ENCODE measurements at places on chromosomes 7 and 10. TPM values are rescaled to one million over a fixed set of nuclear protein-coding genes. Genes with fewer than 3 reads are reported as not detected.
A peak's percentile ranks its signal among the peaks of the same experiment; 100 is the strongest.

Gene TAC1
- 2.9 TPM for polyA plus RNA-seq

Gene COPG2
- polyA plus RNA-seq: 8.8 TPM

Gene CFAP46
- polyA plus RNA-seq: not detected

Gene GJD4
- polyA plus RNA-seq: not detected

Gene TAS2R41
- not detected for polyA plus RNA-seq

Gene C1QL3
- polyA plus RNA-seq: not detected

Gene TMEM60
- polyA plus RNA-seq: 18.0 TPM

Gene CYP2W1
- polyA plus RNA-seq: not detected

GRCh38 chr7:70660819-70661191 is 471.1 kb upstream of the GALNT17 start:
- DNase-seq: no peak

DNA sequence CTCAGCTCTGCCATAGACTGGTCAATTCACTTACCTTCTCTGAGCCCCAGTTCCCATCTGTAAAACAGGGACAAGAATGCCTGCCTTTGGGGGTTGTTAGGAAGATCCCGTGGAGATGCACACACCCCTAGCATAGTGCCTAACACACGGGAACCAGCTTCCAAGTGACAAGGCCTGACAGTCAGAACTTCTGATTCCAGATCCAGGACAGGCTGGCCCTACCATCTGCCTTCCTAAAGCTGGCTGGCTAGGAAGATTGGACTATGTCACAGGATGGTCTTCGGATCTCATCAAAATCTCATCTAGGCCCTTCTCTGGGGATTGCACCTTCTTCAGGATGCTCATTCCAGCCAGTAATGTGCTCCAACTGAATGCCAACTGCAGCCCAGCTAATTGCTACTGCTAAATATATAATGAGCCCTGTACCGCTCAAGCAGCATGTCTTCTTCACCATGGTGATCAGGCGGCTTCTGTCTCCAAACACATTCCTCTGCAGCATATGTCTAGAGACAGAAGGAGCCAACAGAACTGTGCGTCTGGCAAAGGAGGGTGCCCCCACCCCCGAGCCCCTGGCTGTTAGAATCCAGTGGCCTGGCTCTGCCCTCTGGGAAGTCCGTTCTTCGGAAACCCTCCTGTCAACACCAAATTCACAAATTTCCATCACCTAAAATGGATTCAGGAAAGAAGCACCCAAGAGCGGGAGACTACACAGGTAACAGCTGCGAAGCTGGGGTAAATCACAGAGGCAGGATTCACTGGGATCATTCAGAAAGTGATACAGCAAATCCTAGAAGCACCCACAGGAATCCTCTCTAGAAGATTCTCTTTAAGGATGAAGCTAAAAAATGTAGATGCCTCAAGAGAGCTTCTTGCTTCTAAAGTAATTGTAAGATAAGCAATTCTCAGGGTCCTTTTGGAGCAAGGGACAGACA is 142.1 kb upstream of the EEPD1 start:
- DNase-seq: no peak

- no peak for DNase-seq
Measured at GRCh38 chr7:130849604-130850003, 115.6 kb upstream of the KLF14 start.

DNA sequence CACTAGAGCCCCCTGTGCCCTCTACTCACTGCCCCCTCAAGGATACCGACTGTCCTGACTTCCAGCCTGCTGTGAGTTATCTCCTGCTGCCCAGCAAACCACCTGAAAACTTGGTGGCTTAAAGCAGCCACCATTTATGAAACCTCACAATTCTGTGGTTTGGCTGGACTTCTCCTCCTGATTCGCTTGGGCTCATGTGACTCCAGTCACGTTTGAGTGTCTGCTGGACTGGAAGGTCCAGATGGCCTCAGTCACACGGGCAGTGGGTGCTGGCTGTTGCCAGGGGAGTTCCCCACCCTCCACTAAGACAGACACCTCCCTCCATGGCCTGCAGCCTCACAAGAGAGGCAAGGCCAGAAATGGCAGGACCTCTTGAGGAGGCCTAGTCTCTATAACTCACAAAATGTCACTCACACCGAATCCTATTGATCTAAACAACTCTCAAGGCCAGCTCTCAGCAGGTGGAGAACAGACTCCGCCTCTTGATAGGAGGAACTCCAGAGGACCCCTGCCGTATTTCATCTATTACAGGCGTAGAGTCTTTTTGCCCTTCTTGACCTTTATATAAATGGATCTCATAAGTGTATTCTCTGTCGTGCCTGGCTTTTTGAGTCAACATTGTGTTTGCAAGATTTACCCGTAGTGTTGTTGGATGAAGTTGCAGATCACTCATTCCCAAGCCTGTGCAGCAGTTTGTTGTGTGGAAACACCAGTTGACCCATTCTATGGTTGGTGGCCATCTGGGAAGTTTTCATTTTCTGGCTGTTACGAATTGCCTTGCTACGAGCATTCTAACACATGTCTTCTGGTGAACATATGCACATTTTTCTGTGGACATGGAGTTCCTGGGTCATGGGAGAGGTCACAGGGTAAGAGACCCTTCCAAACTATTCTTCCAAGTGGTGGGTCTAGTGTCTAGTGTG is 48.3 kb downstream of the ZMIZ1 start:
- DNase-seq: peak; percentile 86

GRCh38 chr10:43214071-43214955 is 52.6 kb downstream of the RASGEF1A start:
- DNase-seq: no peak

DNA sequence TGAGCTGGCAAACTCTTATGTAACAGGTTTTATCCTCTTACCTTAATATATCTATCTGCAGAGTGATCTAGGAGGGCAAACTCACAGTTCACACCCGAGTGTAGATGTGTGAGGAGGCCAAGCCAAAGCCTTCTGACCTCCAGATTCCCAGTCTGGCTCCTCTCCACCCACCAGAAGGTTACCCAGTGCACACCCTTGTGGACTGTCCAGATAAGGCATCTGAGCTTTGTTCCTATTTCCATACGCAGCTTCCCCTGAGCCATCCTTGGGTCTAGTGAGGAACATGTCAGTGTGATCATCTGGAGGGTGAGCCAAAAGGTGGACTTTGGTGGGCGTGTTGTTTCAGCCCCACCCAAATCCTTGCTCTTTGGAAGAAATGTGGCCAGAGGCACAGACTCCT is 203.0 kb upstream of the MEOX2 start:
- DNase-seq: no peak

GRCh38 chr7:30799976-30800661 is 28.9 kb downstream of the MINDY4 start:
- no peak for DNase-seq

GRCh38 chr10:69338547-69339450 is 60.5 kb downstream of the HK1 start:
- DNase-seq: no peak

DNA sequence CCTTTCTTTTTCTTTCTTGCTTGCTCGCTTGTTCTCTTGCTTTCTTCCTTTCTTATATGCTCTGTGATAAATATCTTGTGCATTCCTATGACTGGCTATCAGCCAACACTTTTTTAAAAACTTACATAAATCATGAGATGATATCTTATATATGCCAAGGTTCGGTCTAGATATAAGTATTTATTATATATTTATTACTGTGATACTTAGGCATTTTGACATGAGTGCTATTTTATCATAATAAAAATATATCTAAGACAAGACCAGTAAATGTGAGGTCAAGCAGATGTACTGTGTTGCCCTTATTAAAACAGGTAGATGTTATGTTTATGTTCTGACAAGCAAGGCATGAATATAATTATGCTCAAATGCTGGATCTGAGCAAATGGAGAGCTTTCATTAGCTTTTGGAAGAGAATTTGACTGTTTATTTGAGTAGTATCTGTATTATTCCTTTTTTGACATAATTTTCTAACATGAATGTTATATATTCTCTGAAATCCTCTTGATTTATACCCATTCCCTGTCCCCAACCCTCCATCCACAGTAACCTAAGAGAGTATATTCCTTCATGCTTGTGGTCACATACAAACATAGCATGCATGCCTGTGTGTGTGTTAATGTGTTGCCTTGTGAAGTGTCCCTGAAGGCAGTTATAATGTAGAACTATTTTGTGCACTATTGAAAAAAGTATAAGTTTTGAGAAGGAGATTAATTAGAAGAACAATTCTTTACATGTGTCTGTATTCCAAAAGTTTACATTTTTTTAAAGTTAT is 158.0 kb downstream of the HDAC9 start:
- no peak for DNase-seq

DNA sequence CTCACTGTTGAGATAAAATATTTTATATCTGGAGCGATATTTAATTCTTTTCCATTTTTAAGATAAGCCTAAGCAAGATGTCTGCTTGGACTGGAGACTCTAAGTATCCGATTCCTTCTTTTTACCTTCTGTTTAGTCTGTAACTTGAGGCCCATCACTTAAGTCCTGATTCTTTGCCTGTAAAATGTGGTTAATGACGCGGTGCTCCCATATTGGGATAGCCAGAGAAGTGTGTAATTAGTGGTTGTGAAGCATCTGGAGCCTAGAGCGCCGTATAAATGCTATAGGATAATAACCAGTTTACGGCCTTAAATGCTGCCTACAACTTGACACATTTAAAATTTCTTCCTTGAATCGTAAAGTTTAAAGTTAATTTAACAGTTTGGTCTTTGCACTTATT is 132.9 kb downstream of the CHN2 start:
- no peak for DNase-seq

DNA sequence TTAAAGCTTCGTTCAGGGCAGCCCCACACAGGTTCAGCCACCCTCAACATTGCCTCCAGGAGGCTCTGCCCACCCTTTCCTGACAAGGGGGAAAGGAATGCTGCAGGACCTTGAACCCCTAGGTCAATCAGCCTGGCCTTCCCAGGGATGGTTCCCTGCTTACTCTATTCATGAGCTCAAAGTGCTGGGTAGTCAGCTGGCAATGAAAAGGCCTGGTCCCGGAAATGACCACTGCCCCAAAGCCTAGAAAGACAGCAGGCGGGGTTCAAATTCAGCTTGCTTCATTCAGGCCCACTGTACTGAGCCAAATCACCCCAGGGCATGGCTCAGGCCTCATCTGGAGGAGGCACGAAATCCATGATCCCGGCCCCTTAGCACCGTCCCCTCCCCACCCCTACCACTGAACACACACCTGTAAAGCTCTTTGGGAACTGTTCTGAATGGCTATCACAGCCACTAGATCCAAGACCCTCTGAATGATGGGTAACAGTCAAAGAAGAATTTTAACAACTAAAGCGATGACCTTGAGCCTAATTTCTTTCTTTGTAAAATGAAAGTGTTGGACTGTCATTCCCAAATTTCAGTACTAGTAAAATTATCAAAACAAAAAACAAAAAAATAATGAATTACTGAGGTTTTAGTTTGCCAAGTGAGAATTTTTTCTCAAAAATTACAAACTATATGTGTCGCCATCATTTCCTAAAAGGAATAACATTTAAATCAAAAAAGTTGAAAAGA is 1.0 kb downstream of the URGCP start:
- no peak for DNase-seq

DNA sequence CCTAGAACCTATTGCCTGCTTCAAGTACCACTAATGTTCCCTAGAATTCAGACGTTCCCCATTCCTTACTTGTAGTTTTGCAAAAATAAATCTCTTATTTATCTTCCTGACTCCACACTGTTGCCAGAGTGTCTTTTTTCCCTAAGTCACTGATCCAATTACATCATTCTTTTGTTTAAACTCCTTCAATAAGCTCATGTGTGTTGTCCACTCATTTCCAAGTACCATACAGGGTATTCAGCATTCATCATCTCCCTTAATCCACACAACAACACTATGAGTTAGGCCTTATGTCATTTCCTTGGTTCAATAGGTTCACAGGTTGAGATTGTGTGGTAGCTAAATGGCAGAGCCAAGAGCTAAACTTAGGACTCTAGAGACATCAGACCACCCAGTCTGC is 119.9 kb upstream of the RHOBTB1 start:
- no peak for DNase-seq

DNA sequence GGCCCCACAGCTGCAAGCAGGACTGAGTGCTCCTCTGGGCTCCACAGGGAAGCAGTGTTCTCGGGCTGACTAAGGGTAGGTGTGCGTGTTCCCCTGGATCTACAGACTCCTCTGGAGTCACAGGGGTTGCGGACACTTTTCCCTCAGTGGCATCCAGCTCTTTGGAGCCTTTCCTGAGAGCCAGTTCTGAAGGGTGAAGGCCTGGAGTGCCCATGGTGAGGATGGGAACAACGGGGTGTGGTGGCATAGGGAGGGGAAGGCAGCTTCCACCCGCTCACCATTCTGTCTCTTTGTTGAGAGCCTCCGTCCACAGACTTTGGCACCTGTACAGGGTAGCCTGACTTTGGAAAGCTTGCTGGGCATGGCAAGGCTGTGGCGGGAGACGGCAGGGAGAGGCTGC is 104.1 kb upstream of the PCBD1 start:
- no peak for DNase-seq

- DNase-seq: no peak
Measured at GRCh38 chr7:16667355-16667754, 21.4 kb downstream of the BZW2 start.

- DNase-seq: no peak
Measured at GRCh38 chr7:78254726-78255055, 456.1 kb downstream of the PHTF2 start.

Measured in sigmoid colon (tissue), 7 donors.